ENCODE measurements at places on chromosomes 7 and 10. TPM values are rescaled to one million over a fixed set of nuclear protein-coding genes. Genes with fewer than 3 reads are reported as not detected.
A peak's percentile ranks its signal among the peaks of the same experiment; 100 is the strongest.

H2BK1 gene
- 2.2 TPM for total RNA-seq

PARD3 gene
- total RNA-seq: 0.48 TPM

MYOF gene
- total RNA-seq: 1.9 TPM

COL1A2 gene
- total RNA-seq: 0.47 TPM

IQUB gene
- not detected for total RNA-seq

SLC13A1 gene
- total RNA-seq: not detected

MBLAC1 gene
- 4.8 TPM for total RNA-seq

GRCh38 chr10:58807629-58808022 is 295.0 kb downstream of the BICC1 start:
- H3K27ac ChIP-seq: no peak overlapping the region
- peaks cover 2% of the 10 kb centered on the region for H3K27me3 ChIP-seq
- no peak overlapping the region for H3K4me3 ChIP-seq
- H3K36me3 ChIP-seq: no peaks in the 10 kb centered on the region

- DNase-seq: peak; percentile 69
- peaks cover 63% of the 10 kb centered on the region for H3K27me3 ChIP-seq
- peak overlapping the region; percentile 84 for H3K4me3 ChIP-seq
- H3K27ac ChIP-seq: peak overlapping the region; percentile 92
- no peaks in the 10 kb centered on the region for H3K36me3 ChIP-seq
Measured at GRCh38 chr10:21526188-21526859, 842 bp upstream of the SKIDA1 start.

GRCh38 chr10:110285501-110285900 is 19.2 kb downstream of the SMNDC1 start:
- no peaks in the 10 kb centered on the region for H3K4me1 ChIP-seq
- H3K36me3 ChIP-seq: peaks cover 7% of the 10 kb centered on the region
- no peak overlapping the region for H3K4me3 ChIP-seq
- no peaks in the 10 kb centered on the region for H3K27me3 ChIP-seq

DNA sequence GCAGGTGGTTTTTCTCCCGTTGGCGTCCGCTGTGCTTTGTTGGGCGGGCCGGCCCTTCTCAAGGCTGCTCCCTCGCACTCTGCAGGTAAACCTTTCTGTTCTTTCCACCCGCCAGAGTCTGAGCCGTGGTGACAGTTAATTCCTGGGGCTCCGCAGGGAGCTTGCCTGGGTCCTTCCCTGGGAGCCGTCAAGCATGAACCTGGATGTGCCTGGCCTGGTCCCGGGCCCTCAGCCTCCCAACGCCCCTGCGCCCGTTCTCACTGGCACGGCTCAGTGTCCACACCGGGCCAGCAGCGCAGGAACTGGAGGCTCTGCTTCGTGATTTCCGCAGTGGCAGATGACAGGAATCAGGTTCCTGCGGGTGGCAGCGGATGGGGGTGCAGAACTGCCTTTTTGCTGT is 10.9 kb upstream of the NKX6-2 start:
- DNase-seq: no peak
- no peaks in the 10 kb centered on the region for H3K4me1 ChIP-seq

- DNase-seq: no peak
- no peaks in the 10 kb centered on the region for H3K4me1 ChIP-seq
- H3K27me3 ChIP-seq: no peaks in the 10 kb centered on the region
- no peak overlapping the region for H3K4me3 ChIP-seq
Measured at GRCh38 chr10:34319197-34319846, 495.8 kb downstream of the PARD3 start.

GRCh38 chr10:120516426-120516825 is 59.4 kb downstream of the PLPP4 start:
- no peak overlapping the region for H3K27ac ChIP-seq
- H3K4me3 ChIP-seq: no peak overlapping the region
- H3K4me1 ChIP-seq: no peaks in the 10 kb centered on the region
- no peaks in the 10 kb centered on the region for H3K27me3 ChIP-seq
- no peaks in the 10 kb centered on the region for H3K36me3 ChIP-seq

DNA sequence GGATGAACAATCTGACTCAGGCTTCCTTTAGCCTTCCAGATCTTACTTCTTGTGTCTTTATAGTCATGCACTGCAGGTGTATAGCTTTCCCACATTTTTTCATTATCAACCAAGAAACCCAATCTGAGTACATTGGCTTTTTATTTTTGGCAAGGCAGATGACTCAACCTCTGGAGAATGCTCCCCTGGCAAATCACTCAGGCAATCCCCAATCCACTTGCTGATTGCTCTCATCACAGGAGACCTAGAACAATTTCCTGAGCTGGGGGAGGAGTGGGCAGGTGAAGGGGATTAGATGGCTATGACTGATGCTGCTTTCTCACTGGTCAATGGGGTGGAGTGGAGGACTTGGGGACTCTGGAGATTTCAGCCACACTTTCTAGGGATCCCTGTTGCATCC is 134.4 kb downstream of the SLC16A9 start:
- DNase-seq: no peak
- H3K36me3 ChIP-seq: no peaks in the 10 kb centered on the region
- no peak overlapping the region for H3K27ac ChIP-seq
- H3K4me3 ChIP-seq: no peak overlapping the region

DNA sequence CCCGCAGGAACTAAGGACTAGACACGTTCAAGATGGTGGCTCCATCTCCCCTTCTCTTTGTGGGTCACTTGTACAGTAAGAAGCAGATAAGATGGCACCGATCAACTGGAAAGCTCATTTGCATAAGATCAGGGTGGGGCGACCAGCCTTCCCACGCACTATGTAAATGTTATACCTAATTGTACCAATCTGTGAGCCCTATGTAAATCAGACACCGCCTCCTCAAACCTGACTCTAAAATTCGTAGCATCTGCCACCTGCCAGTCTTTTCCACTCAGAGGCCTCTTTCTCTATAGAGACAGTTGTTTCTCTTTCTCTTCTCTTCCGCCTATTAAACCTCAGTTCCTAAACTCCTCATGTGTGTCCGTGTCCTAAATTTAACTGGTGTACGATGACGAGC is 324.5 kb downstream of the PHF14 start:
- no peak overlapping the region for H3K27ac ChIP-seq
- no peaks in the 10 kb centered on the region for H3K27me3 ChIP-seq
- H3K4me1 ChIP-seq: no peaks in the 10 kb centered on the region
- H3K36me3 ChIP-seq: no peaks in the 10 kb centered on the region
- DNase-seq: no peak

- peak overlapping the region; percentile 69 for H3K4me3 ChIP-seq
- H3K27ac ChIP-seq: peak overlapping the region; percentile 88
- peaks cover 2% of the 10 kb centered on the region for H3K36me3 ChIP-seq
- no peaks in the 10 kb centered on the region for H3K27me3 ChIP-seq
- peaks cover 40% of the 10 kb centered on the region for H3K4me1 ChIP-seq
Measured at GRCh38 chr10:3757250-3757637, 27.8 kb downstream of the KLF6 start.

DNA sequence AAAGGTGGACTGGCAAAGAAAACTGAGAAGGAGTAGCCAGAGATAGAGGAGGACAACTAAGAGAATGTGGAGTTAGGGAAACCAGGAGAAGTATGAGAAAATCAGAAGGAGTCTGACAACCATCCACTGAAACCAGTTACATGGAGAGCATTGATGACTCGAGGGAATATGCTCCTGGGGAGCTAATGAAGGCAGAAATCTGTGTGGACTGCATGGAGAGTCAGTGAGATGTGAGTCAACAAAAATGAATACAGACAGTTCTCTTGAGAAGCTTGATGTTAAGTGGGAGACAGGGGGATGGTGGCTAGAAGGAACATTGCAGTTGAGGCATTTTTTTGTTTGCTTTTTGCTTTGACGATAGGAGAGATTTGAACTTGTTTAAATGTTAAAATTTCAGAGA is 34.3 kb upstream of the ZNF32 start:
- no peak for DNase-seq

DNA sequence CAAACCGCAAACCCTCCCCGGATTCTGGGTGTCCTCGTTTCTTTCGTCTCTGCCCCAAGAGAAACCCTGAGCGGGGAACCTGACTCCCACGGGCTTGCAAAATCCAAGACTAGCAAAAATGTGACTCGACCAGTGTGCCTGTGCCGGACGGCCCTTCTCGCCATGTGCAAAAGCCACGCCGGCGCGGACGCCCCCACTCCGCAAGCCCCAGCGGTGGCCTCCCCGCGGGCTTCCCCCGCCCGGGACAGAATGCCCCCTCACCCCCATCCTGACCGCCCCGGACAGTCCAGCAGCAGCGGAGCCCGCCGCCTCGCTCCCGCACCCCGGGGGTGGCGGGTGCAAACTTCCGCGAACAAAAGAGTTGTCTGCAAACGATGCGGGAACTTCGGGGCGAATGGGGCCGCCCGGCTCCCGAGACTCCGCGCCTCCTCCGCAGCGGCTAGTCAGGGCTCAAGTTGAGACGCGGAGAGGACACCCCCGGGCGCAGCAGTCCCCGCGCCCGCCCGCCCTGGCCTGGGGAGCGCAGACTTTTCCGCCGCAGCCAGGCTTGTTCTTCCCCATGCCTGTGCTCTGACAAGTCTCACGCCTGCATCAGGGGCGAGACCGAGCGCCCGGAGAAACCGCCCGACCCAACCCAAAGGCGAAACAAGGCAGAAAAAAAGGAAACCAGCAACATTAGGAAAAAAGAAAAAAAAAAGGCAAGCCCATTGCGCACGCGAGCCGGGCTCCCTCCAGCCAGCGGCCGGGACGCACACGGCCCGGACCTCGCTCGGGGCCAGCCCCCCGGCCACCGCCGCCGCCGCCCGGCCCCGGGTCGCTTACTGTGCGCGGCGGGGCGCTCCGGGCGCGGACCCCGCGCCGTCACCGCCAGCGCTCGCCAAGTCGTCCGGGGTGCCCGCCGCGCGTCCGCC is 732 bp downstream of the FAM53B start:
- peak; percentile 56 for DNase-seq
- H3K4me1 ChIP-seq: peaks cover 32% of the 10 kb centered on the region
- H3K27ac ChIP-seq: peak overlapping the region; percentile 82
- peak overlapping the region; percentile 96 for H3K4me3 ChIP-seq

DNA sequence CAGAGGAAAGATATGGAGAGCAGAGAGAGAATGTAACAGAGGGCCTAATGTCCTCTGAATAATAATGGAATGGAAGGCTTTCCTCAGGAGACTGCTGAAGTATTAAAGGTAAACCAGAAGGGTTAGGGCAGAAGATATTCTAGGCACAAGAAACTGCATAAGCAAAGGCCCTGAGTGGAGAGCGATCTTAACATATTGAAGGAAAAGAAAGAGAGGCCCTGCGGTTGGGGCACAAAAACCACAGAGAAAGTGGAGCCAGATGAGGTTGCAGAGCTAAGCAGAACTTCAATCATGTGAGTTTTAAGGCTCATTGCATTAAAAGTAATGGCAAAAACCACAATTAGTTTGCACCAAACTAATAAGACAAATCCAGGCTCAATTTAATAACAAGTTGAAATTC is 115.8 kb upstream of the VSTM2A start:
- no peak overlapping the region for H3K4me3 ChIP-seq
- H3K36me3 ChIP-seq: no peaks in the 10 kb centered on the region
- no peak for DNase-seq
- no peak overlapping the region for H3K27ac ChIP-seq
- H3K27me3 ChIP-seq: no peaks in the 10 kb centered on the region

- H3K4me3 ChIP-seq: no peak overlapping the region
- DNase-seq: no peak
- H3K27ac ChIP-seq: no peak overlapping the region
- H3K36me3 ChIP-seq: no peaks in the 10 kb centered on the region
- H3K4me1 ChIP-seq: no peaks in the 10 kb centered on the region
- no peaks in the 10 kb centered on the region for H3K27me3 ChIP-seq
Measured at GRCh38 chr7:137151041-137151689, 192.4 kb downstream of the PTN start.

GRCh38 chr10:132708441-132708840 is 77.5 kb downstream of the NKX6-2 start:
- H3K27me3 ChIP-seq: no peaks in the 10 kb centered on the region
- peaks cover 1% of the 10 kb centered on the region for H3K4me1 ChIP-seq
- no peak overlapping the region for H3K27ac ChIP-seq
- peaks cover 19% of the 10 kb centered on the region for H3K36me3 ChIP-seq
- no peak overlapping the region for H3K4me3 ChIP-seq

GRCh38 chr10:114957673-114958072 is 19.7 kb downstream of the TRUB1 start:
- H3K27me3 ChIP-seq: no peaks in the 10 kb centered on the region
- H3K36me3 ChIP-seq: peaks cover 28% of the 10 kb centered on the region
- no peak overlapping the region for H3K4me3 ChIP-seq
- peaks cover 7% of the 10 kb centered on the region for H3K4me1 ChIP-seq
- no peak for DNase-seq
- no peak overlapping the region for H3K27ac ChIP-seq

- peak; percentile 84 for DNase-seq
- no peaks in the 10 kb centered on the region for H3K36me3 ChIP-seq
- H3K27ac ChIP-seq: no peak overlapping the region
- peak overlapping the region; percentile 76 for H3K4me3 ChIP-seq
- peaks cover 44% of the 10 kb centered on the region for H3K27me3 ChIP-seq
- peaks cover 2% of the 10 kb centered on the region for H3K4me1 ChIP-seq
Measured at GRCh38 chr10:117216611-117217195, 19.4 kb downstream of the KCNK18 start.

GRCh38 chr7:140610204-140611165 is 30.1 kb downstream of the DENND2A start:
- H3K27ac ChIP-seq: no peak overlapping the region
- H3K27me3 ChIP-seq: peaks cover 3% of the 10 kb centered on the region
- H3K4me3 ChIP-seq: no peak overlapping the region
- DNase-seq: no peak
- no peaks in the 10 kb centered on the region for H3K4me1 ChIP-seq
- no peaks in the 10 kb centered on the region for H3K36me3 ChIP-seq

DNA sequence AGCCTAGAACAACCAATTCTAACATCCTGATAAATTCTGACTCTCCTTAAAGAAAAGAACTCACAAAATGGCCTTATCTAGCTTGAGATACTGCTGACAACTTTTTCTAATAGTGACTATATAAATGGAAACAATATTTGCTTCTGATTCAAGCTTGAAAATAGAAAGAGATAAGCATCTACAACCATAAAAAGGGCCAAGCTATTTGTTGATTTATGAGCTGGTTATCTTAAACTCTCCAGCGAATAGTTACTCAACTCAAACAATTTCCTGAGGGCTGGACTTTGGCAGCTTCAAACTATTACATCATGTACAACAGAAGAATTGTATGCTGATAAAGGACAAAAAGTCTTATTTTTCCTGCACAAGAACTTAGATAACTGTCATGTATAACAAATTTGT is 4.6 kb downstream of the USP54 start:
- H3K36me3 ChIP-seq: peaks cover 6% of the 10 kb centered on the region
- peaks cover 10% of the 10 kb centered on the region for H3K4me1 ChIP-seq
- H3K27me3 ChIP-seq: no peaks in the 10 kb centered on the region
- no peak for DNase-seq
- H3K27ac ChIP-seq: no peak overlapping the region

- H3K27me3 ChIP-seq: no peaks in the 10 kb centered on the region
- H3K4me3 ChIP-seq: no peak overlapping the region
- H3K27ac ChIP-seq: no peak overlapping the region
- peaks cover 2% of the 10 kb centered on the region for H3K4me1 ChIP-seq
Measured at GRCh38 chr7:143811-144453, 48.4 kb upstream of the FAM20C start.
